ENCODE measurements at places on chromosomes 5 and 9.

DNA sequence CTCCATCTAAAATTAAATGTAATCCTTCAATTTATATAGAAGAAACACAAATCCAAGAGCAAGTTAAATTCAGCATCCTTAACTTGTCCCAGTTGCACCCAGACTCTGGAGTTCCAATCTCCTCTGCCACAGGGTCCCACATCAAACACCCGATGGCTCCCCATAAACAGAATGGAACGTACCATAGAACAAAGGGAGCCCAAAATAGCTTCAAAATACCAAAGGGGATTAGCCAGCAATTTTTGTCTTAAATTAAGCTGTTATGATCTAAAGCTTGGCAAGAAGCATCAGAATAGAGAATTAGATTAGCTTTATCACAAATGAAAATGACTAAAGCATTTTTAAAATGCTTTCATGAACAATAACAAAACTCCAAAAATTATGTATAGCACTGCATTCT, 112.8 kb downstream of the FANCC start:
- no peak for DNase-seq

- no peak for DNase-seq
Measured at GRCh38 chr9:78713614-78714405, 416.9 kb downstream of the PSAT1 start.

DNA sequence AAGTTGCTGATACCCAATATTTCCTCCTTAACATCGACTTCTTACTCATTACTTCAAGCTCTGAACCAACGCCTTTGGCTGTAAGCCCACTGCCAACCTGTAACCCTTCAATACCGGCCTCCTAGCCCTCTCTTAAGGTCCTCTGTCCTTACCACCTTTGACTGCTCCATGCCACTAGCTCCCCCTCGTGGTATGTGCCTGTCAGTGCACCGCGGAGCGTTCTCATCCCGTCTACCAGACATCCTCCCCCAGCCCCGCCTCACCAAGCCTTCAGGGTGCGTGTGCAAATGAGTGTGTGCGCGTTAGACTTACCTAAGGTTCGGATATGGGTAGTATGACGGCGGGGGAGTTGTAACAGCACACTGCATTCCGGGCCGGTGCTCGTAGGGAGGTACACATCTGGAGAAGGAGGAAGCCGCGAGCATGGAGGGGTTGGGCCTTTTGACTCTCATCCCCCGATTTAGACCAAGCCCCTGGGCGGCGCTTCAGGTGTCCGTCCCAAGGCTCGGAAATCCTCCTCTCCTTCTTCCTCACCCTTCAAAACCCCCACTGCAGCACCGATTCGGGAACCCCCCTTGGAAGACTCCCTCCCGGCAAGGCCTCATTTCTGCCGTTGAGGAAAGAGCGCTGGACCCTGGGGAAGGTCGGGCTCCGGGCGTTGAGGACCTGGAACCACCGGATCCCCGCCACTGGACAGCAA, 2.8 kb upstream of the MYORG start:
- peak; percentile 89 for DNase-seq

DNA sequence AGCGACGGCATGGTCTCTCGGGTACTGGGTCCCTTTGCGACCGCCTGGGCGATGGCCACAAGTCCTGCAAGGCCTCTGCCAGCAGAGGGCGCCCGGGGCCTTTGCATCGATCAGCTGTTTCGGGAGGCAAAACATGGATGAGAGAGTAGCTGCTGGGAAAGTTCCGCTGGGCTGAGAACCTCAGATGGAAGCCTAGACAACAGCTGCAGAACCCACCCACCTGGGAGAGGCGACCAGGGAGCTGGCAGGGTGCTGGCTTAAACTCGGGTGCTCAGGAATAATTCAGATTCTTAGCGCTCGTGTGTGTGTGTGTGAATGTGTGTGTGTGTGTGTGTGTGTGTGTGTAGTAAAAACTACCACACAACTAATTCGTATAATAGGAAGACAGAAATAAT, 50.0 kb downstream of the TRIM32 start:
- no peak for DNase-seq

- no peak for DNase-seq
Measured at GRCh38 chr5:157530226-157530972, 45.2 kb downstream of the ADAM19 start.

GRCh38 chr9:98491828-98492227, 216.9 kb downstream of the GABBR2 start:
- no peak for DNase-seq

DNA sequence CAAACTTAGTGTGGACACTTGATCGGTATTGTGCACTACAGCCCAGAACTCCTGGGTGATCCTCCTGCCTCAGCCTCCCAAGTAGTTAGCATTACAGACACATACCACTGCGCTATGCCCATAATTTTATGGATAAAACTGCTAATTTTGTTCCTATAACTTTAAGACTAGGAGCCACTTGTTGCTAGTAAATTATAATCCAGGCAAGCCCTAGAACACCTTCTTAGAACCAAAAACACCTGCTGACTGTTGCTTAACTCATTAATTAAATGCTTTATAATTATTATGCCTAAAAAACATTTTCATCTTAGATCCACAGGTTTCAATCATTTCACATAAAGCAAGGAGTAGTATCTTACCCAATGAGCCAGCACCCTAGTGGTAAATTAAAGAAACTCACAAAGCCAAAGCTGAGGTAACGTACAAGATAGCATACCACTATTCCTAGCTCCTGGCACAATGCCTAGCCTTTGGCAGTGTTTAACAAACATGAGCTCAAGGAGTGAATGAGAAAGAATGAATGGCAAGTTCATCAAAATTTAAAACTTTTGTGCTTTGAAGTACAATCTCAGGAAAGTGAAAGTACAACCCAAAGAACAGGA, 5.4 kb downstream of the MRPS27 start:
- no peak for DNase-seq

GRCh38 chr5:95734906-95735305, 3.8 kb downstream of the RHOBTB3 start:
- no peak for DNase-seq

- DNase-seq: no peak
Measured at GRCh38 chr9:128175102-128175563, 15.1 kb downstream of the BBLN start.

DNA sequence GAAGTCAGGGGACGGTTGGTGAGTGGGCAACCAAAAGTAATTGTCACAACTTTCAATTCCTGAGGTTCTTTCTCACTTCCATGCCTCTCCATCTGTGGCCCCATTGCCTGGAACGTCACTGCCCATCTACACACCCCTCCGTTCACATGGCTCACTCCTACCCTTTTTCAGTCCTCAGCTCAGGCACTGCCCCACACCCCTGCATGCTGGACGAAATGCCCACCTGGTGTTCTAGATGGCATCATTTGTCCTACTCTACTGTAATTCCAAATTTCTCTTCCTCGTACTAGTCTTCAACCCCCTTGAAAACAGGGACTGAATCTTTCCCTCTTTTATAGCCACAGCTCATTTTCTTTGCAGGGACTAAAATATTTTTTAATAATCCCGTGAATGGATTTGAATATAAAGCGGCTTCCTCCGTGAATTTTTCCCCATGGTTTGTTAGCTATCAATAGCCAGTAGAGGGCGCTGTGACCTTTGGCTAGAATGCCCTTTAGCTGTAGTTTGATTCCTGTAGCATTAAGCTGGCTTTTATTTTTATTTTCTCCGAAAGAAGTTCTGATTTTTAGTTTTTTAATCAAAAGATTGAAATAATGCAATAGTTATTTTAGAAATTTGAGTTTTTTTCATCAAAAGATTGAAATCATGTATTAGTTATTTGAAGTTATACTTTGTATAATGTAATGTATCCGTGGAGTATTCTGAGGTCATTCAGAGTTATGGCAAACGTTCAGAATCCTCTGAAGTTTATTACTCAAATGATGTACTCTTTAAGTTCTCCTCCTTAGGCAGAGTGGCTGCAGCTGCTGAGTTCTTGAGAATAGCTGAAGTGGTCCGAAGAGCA, 232.1 kb downstream of the SH3GL2 start:
- no peak for DNase-seq

- DNase-seq: no peak
Measured at GRCh38 chr5:14593326-14594021, 11.9 kb downstream of the OTULINL start.

DNA sequence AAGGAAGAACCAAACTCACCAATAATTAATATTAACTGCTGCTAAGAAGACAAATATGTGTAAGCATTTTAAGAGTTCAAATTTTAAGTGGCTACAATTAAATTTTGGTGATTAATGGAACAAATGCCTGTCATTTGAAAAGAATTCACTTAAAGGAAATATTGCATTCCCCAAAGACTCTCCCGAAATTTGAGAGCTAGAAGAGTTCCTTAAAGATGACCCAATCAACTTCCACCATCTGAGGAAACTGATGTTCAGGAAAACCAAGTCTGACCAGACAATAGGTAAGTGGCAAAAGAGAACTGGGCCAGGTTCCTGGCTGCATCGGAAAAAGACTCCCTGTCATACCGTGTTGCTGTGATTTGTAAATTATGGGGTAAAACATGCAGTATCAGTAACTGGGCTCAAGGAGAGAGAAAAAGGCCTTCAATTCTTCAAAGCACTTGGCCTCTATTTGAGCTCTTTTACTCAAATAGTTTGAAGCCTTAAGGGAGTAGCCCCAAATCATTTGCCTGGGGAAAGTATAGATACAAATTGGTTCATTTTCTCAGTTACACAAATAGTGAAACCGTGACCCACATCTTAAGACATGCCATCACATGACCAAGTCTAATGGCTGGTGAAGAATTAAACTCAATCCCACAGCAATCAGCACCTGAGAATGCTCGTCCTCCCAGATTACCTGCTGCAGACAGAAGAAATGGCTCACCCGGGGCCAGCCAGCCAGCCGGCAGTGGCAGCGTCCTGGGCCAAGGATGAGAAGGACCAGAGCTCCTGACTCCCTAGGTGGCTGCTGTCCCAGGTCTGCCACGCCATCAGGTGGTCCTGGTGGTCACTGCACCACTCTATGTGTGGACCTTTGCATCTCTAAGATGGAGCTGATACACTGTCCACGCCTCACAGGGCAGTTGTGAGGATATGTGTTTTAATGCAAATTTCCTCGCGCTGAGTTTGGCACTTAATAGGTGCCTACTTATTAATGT, 162.9 kb downstream of the TTLL11 start:
- DNase-seq: no peak

- DNase-seq: no peak
Measured at GRCh38 chr5:168117469-168117868, 174.0 kb upstream of the WWC1 start.

GRCh38 chr9:133372144-133372543, 3.7 kb downstream of the SURF4 start:
- no peak for DNase-seq

DNA sequence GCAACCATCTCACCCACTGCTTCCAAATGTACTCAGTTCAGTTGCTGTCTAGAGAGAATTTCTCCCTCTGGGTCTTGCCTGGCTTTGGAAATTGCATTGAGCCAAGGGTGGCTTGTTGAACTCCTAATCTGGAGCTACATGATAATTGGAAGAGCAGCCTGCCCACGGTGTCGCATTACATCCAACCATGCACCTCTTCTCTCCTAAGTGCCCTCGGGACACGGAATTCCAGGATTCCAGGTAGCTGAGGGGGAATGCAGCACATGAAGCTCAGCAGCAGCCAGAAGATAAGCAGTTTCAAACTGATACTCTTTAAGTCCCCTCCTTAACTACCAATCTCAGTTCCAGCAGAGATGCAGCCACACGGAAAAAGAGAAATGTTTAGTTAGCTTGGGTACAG, 509.4 kb upstream of the KLF4 start:
- no peak for DNase-seq
